ENCODE measurements at places on chromosomes 5 and 9.

DNA sequence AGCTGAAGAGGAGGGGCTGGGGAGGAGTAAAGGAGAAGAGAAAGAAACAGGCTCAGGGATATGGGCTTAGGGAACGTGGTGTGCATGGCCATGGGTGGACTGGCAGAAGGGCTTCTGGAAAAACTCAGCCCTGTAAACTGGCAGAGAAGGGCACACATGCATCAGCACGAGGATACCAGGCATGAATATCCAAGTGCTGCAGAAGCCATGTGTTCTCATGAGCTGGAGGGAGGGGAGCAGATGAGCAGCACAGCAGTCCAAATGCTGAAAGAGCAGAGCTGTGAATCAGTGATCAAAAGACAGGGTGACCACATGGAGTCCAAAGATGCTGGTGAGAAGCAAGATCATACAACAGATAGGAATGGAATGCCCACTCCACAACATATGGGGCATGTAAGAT, 72.3 kb downstream of the SEMA5A start:
- no peak for DNase-seq

- no peak for DNase-seq
These were observed 9.5 kb upstream of the C9 start for GRCh38 chr5:39373791-39374190.

- no peak for DNase-seq
These were observed 66.4 kb downstream of the POU5F2 start for GRCh38 chr5:93674866-93675459.

- no peak for DNase-seq
These were observed 58.4 kb downstream of the ZNF510 start for GRCh38 chr9:96719521-96719920.

DNA sequence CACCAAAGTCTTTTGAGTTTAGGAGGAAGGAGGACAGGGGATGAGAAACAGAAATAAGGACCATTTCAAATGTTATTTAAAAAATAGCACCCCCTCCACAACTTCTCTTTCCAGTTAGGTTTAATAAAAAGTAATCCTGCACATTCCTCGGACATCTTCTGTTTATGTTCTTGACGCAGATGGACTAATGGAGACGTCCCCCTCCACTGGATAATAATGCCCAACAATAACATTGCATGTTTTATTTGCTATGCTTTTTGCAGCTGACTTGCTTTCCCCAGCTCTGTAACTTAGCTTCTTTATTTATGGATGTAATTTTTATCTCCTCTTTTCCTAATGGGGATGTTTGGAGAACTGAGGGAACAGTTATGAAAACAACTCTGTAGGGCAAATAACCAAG, 89.5 kb downstream of the MAT2B start:
- DNase-seq: no peak

DNA sequence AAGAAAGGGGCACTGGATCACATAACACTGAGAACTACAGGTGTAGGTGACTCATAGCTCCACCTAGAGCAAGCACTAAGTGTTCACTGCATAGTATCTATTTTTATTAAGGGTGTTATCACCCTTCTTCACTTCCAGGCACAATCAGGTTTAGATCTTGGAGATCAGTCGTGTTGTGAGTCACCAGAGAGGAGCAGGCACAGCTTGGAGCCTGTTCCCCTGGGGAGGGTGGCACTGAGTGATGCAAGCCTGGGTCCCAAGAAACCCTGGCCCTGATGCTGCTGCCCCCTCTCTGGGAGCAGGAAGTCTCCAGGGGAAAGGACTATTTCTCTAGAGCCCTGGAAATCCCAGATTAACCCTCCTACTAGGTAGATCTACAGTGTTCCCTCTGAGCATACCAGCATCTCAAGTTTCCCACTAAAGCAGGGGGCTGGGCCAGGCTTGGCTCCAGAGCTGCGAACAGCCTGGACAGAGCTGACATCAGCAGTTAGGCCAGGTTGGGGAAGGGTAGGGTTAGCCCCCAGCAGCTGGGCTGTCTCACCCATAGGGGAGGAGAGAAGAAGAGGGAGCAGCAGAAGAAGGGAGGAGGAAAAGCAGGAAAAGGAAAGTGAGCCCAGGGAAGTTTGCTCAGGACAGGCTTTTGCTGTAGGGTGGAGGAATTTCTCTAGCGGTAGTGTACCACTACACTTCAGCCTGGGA, 28.1 kb upstream of the SPINK4 start:
- no peak for DNase-seq

DNA sequence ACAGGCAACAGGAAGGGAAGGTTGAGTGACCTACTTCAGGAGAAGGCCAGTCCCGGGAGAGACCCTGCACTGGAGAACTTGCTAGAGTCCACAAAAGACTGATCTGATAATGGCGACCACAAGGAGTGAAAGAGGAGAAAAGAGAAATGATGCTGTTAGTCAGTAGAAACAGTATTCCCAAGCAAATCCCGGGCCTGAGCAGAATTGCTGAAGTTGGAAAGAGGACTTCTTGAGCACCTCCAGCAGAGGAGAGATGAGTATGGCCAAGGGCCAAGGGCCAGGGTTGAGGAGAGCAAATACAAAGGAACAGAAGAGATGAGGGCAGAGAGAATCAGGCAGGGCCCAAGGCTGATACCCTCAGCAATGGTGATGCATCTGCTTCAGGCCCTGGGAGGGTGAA, 392.2 kb downstream of the EBF1 start:
- DNase-seq: no peak

DNA sequence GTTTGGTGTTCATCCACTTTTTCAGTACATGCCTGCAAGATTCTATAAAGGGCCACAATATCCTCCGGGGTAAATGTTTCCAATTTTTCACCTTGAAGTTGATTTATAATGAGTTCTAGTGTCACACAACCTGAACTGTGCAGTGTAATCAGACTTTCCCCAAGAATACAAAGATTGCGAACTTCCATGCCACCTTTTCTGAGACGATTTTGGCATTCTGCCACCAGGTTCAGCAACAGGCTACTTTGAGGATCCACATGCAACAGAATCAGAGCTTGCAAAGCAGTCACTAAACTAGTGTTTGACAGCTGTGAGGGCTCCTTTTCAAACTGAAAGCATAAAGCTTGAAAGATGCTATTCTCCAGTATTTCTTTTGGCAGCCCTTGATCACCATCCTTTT, 1.6 kb downstream of the FASTKD3 start:
- DNase-seq: no peak

DNA sequence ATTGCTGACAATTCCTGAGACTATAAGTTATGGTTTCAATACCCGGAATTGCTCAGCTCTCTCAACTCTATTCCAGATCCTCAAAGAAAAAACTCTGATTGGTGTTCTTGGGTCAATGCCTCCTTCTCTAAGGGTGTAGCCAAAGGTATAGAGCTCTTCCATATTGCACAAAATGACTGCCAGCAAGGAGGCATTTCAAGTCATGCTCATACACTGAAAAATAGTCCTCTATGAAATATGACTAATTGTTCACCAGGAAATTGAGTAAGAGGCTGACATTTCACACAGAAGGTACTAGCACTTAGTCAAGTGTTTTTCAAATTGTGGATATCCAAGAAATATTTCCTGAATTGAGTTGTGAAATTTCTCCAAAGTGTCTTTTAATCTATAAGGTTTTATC, 111.1 kb upstream of the KLF9 start:
- no peak for DNase-seq

DNA sequence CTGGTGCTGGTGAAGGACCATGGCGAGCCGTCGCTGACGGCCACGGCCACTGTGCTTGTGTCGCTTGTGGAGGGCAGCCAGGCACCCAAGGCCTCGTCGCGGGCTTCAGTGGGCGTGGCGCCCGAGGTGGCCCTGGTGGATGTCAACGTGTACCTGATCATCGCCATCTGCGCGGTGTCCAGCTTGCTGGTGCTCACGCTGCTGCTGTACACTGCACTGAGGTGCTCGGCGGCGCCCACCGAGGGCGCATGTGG, 2.2 kb downstream of the PCDHA10 start:
- no peak for DNase-seq

GRCh38 chr5:90214991-90215390, 194.6 kb downstream of the CETN3 start:
- no peak for DNase-seq

- DNase-seq: no peak
These were observed 66.4 kb upstream of the RUSC2 start for GRCh38 chr9:35423499-35423898.

DNA sequence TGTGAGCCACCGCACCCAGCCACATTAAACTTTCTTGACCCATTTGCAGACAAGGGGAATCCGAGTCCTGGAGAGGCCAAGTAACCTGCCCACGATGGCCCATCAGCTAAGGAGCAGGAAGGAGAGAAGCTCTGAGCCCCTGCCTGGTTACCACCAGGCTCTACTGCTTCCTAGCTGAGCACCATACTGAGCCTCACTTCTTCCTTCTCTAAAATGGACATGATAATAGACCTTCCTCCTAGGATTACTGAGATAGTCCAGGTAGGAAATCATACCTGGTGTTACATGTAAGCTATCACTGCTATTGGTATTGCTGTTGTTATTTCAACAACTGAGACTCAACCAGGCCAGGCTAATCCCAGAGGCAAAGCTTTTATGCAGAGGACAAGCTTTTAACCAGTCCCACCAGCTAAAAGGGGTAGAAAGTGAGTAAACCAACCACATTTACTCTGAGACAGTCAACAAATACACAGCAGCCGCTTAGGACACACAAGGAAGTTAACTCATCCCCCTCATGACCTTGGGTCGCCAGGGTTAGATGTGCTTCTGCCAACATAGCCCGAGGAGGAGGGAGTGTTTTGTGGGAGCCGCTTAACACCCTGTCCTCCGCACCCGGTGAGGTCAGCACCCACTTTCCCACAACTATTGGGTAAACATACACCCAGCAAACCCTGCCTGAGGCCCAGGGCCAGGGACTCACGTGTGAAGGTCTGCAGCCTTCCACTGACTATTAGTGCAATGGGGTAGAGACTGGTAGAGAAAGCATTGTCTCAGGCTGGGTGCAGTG, 20.6 kb upstream of the PTGES start:
- DNase-seq: no peak

DNA sequence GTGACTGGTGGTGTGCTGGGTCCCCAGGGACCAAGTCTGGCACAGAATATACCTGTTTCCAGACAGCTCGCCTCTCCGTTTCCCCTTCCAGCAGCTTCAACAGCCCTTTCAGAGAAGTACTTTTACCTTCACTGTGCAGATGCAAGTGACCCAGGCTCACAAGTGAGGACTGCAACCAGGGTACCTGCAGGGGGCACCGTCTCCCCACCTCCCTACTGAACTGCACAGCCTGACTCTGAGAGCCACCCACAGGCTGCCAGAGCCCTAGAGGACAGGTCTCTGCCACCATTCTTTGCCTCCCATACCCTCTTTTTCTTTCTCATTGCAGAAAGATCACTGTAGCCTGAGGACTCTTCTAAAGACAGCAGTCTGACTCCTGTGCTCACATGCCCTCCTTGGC, 15.4 kb downstream of the IL9 start:
- DNase-seq: no peak

GRCh38 chr5:131064669-131065371, 100.2 kb downstream of the HINT1 start:
- no peak for DNase-seq

All from stimulated activated CD8-positive, alpha-beta memory T cell treated with anti-CD3 and anti-CD28 coated beads, Interleukin-4, amount 100 ng/mL, for 4 hours (primary cell).